ENCODE measurements at places on chromosomes 5 and 9. TPM values are rescaled to one million over a fixed set of nuclear protein-coding genes. Genes with fewer than 3 reads are reported as not detected.

DNA sequence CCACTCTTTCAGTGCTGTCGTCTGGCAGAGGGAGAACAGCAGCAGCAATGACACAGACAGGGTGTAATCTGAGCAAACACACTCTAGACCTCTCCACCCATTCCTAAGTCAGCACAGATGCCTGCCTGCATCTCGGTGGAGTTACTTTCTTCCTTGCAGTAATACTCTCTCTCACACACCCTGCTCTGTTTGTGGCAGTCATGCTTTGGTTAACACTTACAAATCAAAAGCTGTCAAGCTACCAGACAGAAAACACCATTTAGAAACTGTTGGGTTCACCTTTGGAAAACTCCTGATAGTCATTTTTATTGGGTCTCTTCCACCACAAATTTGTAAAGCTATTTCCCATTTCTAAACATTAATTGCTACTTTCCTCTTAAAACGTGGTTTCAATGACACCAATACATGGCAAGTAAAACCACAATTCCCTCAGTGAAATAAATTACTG is 27.3 kb downstream of the LHFPL2 start:
- no peak for DNase-seq

DNA sequence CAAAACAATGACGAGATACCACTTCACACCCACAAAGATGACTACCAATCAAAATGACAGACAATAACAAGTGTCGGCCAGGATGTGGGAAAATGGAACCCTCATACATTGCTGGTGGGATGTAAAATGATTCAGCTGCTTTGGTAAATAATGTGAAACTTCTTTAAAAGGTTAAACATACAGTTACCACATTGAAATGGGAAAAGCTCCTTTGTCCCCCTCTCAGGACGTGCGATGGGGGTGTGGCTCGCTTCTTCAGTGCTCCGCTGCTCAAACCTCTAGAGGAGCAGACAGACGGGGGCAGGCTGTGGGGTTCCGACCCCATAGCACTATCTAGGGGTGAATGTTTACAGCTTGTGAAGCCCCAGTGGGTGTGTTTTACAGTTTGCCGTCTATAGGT is 8.0 kb upstream of the PLPP6 start:
- DNase-seq: no peak

DNA sequence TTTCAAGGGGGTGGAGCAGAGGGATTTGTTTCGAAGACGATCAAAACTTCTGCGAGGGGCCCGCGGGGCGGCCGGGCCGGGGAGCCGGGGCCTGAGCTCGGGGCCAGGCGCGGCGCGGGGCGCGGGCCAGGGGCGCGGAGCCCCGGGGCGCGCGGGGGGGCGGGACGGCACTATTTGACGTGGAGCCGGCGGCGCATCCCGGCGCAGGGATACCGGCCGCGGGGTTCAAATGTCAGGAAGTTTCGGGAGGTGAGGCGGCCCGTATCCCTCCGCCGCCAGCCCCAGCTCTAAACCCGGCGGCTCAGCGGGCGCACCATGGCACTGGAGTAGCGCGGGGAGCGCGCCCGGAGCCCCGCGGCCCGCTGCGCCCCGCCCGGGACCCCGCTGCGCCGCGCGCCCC is at the start of gene LMX1B:
Gene LMX1B (plus strand): TSS at position 278 of the 400 bp plus-strand sequence. CDS start 522 bp downstream, outside the sequence.
- DNase-seq: no peak

DNA sequence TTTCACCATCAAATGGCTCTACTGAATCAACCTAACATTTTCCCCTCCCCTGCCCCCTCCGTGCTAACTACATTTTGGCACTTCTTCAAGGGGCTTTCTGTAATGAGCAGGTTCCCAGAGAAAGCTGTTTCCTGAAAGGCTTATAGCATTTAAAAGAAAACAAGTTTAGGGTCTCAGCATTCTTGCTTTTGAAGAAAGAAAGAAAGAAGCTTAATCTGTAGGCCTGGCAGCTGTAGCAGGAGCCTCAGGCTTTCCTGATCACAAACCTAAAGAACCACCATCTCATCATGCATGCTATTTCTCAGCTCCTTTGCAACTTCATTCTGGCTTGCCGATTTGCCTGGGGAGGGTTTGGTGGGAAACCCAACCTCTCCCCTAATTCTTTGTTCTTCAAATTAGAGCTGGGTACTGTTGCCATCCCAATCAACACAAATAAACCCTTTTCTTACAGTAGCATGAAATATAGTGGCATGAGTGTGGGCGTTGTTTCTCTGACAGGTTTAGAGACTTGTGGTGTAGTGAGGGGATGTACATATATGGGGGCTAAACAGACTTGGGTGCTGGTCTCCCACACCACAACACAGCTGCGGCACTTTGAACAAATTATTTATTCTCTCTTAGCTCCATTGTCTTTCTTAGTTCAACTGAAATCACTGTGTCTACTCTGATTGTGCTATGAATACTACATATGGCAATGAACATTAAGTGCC is 160.5 kb upstream of the TNC start:
- no peak for DNase-seq

GRCh38 chr5:61758711-61759110 is 426.7 kb downstream of the ZSWIM6 start:
- no peak for DNase-seq

DNA sequence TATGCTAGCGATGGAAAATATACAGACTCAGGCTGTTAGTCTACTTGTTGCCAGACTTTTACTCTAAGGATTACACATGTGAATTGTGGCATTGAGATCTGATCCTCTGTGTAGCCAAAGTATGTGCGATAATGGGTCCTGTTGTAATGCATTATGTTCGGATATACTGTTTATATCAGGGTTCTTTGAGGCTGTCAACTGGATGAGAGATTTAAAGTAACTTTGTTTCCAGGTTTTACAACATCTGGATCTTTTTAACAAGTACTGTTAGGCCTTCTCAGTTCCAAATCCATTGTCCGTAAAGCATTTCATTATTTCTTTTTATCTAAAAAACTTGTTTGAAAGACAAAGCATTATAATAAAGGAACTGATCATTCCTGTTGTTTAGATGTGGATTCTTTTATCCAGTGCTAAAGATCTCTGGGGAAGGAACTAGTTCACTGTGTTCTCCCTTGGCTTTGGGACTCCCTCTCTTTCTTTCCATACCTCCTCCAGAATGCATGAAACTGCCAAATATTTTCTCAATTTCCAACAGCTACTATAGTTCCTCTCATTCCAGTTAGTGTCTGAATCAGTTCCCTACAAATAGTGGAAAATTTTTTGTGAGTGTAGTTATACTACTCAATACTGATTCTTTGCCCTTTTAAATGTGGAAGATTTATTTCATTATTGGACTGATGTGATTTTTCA is 68.8 kb downstream of the HACD4 start:
- no peak for DNase-seq

GRCh38 chr5:160959804-160960203 is 107.8 kb upstream of the ATP10B start:
- no peak for DNase-seq

- no peak for DNase-seq
Observed at GRCh38 chr5:36035696-36036095, 31.0 kb downstream of the UGT3A2 start.

- no peak for DNase-seq
Observed at GRCh38 chr9:116905171-116905588, 218.1 kb downstream of the TRIM32 start.

GRCh38 chr5:61182449-61182848 is 20.2 kb upstream of the SMIM15 start:
- DNase-seq: no peak

- no peak for DNase-seq
Observed at GRCh38 chr9:126025991-126026390, 278.8 kb downstream of the PBX3 start.

DNA sequence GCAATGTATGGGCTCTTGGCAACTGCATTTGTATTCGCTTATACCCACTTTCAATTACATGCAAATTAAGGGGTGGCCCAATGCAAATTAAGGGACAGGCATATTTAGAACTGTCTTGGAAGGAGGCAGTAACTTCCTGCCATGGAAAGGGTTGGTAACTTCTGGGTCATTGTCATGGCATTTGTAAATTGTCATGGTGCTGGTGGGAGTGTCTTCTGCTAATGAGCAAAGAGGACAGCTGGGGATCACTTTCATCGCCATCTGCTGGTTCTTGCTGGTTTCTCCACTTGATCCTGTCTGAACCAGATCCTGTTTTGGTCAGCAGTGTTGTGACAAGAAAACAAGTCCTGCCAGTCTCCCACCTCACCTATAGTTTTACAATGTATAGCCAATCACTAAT is 23.3 kb upstream of the UGT3A2 start:
- DNase-seq: no peak

- no peak for DNase-seq
Observed at GRCh38 chr5:53464722-53465121, 15.7 kb upstream of the FST start.

RGS7BP gene
- not detected for total RNA-seq

CENPP gene
- 19.2 TPM for total RNA-seq

HTR1A gene
- not detected for total RNA-seq

PLCXD3 gene
- total RNA-seq: not detected

ISL1 gene
- total RNA-seq: not detected

TICAM2 gene
- total RNA-seq: 0.85 TPM
